ENCODE measurements at places on chromosomes 7 and 10.

DNA sequence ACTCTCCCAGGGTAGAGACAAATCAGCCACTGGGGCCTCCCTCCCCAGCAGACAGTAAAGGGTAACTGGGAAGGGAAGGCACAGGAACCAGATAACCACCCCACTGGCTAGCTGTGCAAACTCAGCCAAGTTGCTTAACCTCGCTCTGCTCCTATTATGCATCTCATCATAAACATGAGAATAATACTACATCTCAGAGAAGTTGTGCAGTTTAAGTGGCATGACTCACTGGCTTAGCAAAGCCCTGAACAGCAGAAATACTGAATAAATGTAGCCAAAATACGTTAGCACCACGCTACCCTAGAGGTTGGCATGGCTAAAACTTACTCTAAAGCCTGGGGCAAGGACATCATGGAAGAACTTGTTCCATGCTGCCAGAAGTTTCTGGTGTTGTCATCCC is 128.1 kb upstream of the ANK3 start:
- no peak overlapping the region for H3K4me3 ChIP-seq
- H3K27me3 ChIP-seq, result no peaks in the 10 kb centered on the region
- no peaks in the 10 kb centered on the region for H3K4me1 ChIP-seq

GRCh38 chr10:94264085-94264484 is 98.7 kb downstream of the NOC3L start:
- DNase-seq, result no peak
- H3K36me3 ChIP-seq, result no peaks in the 10 kb centered on the region
- H3K4me1 ChIP-seq, result no peaks in the 10 kb centered on the region
- H3K27me3 ChIP-seq, result no peaks in the 10 kb centered on the region

GRCh38 chr7:129862682-129863081 is 90.1 kb downstream of the UBE2H start:
- H3K36me3 ChIP-seq, result no peaks in the 10 kb centered on the region
- H3K27ac ChIP-seq, result peak overlapping the region; percentile 71
- DNase-seq, result no peak
- peaks cover 23% of the 10 kb centered on the region for H3K4me1 ChIP-seq
- H3K4me3 ChIP-seq, result no peak overlapping the region

DNA sequence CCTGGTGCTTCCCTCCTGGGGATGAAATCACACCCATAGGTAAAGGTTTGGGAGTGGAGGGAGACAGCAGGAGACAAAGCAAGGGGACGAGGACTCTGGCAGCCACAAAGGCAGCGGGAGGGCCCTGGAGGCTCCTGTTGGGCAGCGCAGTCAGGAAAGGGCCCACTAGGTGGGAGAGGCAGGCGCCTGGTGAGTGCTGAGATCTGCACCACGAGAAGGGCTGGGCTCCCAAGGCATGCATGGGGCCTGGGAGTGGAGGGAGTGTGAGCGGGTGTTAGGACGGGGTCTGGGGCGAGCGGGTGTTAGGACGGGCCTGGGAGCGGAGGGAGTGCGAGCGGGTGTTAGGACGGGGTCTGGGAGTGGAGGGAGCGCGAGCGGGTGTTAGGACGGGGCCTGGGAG is 13.0 kb downstream of the GET4 start:
- H3K27me3 ChIP-seq, result no peaks in the 10 kb centered on the region
- DNase-seq, result no peak
- no peak overlapping the region for H3K27ac ChIP-seq
- H3K4me3 ChIP-seq, result no peak overlapping the region
- peaks cover 15% of the 10 kb centered on the region for H3K36me3 ChIP-seq

- no peak overlapping the region for H3K27ac ChIP-seq
- no peak overlapping the region for H3K4me3 ChIP-seq
- DNase-seq, result no peak
Measured at GRCh38 chr10:103202319-103202718, 9.2 kb upstream of the NT5C2 start.

DNA sequence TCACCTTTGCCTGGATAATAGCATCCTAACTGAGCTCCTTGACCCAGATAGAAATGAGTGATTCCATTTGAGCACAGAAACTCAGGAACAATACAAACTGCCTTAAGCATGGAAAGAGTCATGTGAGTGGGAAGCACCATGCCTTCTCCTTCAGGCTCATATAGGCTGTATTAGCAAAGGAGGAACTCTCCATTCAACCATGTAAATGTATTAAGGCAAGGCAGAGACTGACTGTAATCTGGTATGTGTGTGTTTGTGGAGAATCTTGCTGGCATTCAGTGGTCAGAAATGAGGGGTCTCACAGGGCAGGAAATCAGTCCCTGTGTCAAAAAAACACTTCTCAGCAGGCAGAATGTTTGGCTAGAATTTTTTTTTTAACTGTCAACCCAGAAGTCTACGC is 40.2 kb downstream of the COA1 start:
- H3K27me3 ChIP-seq, result no peaks in the 10 kb centered on the region
- DNase-seq, result no peak
- H3K4me1 ChIP-seq, result no peaks in the 10 kb centered on the region
- H3K27ac ChIP-seq, result no peak overlapping the region
- no peaks in the 10 kb centered on the region for H3K36me3 ChIP-seq

DNA sequence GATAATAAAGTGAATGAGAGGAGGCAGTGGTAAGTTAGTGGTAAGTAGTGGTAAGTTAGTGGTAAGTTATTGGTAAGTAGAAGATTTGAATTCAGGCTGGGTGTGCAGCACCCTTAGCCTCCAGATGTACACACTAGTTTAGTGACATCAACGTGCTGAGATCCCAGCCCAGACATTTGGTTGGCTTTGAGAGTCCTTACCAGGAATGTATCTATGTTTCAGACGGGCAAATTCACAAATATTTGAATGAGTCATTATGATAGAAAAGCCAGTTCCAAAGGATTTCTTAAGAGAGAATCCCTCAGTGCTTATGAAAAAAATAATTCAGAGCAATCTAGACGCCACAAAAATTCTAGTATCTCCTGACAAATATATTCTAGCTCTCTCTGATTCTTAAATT is 70.0 kb downstream of the ARL4A start:
- no peak for DNase-seq
- H3K27ac ChIP-seq, result no peak overlapping the region
- H3K36me3 ChIP-seq, result no peaks in the 10 kb centered on the region

GRCh38 chr7:4683884-4684565 is 1.9 kb downstream of the FOXK1 start:
- no peaks in the 10 kb centered on the region for H3K27me3 ChIP-seq
- H3K27ac ChIP-seq, result peak overlapping the region; percentile 98
- H3K4me1 ChIP-seq, result peaks cover 19% of the 10 kb centered on the region
- H3K4me3 ChIP-seq, result peak overlapping the region; percentile 55

DNA sequence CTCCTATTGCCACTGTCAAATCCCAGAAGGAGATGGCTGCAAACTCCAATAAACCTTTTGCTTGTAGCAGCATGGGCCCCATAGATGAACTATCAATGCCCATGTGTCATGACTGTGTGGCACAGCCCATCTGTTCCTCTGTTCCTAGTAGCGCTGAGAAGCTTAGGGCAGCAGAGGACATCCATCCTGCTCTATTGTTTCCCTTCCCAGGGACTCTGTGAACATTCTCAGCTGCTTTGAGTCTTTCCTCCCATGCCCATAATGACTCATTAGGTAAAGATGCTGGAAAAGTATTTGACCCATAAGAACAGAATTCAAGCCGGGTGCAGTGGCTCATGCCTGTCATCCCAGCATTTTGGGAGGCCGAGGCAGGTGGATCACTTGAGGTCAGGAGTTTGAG is 28.3 kb downstream of the STMP1 start:
- no peaks in the 10 kb centered on the region for H3K27me3 ChIP-seq
- H3K4me1 ChIP-seq, result no peaks in the 10 kb centered on the region
- no peak for DNase-seq
- H3K36me3 ChIP-seq, result peaks cover 7% of the 10 kb centered on the region
- H3K27ac ChIP-seq, result no peak overlapping the region
- H3K4me3 ChIP-seq, result no peak overlapping the region

DNA sequence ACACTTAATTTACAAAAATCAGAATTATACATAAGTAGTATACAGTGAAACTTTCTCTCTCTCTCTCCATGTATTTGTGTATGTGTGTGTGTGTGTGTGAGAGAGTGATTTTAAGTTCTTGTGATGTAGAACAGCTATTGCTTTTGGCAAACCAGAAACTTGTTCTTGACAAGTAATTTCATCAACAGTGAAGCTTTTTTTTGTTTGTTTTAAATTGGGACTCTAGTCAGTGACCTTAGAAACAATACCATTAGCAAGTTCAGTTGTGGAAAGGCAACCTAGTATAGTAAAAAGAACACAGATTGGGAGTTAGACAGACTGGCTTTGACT is 319.1 kb downstream of the PTEN start:
- no peak overlapping the region for H3K27ac ChIP-seq
- H3K36me3 ChIP-seq, result no peaks in the 10 kb centered on the region
- H3K27me3 ChIP-seq, result no peaks in the 10 kb centered on the region
- no peak overlapping the region for H3K4me3 ChIP-seq

DNA sequence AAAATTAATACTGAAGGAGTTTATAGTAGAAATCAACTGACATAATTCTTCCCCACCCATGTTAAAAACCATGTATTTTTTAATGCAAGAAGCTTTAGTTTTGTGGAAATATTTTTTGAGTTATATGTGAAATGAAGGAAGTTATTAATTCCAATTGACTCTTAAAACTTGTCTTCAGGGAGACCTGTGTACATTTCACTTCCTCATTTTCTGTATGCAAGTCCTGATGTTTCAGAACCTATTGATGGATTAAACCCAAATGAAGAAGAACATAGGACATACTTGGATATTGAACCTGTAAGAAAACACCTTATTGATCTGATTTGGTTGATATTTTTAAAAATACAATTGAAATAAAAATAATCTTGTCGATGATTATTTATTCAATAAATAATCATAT is 33.3 kb downstream of the CD36 start:
- no peak for DNase-seq
- H3K27ac ChIP-seq, result no peak overlapping the region
- H3K36me3 ChIP-seq, result no peaks in the 10 kb centered on the region
- no peaks in the 10 kb centered on the region for H3K27me3 ChIP-seq
- no peak overlapping the region for H3K4me3 ChIP-seq
- H3K4me1 ChIP-seq, result no peaks in the 10 kb centered on the region
